Bronchial smooth muscle cell (primary cell): ENCODE measurements at places on chromosomes 7 and 10. TPM values are rescaled to one million over a fixed set of nuclear protein-coding genes. Genes with fewer than 3 reads are reported as not detected.

SFRP5 gene
- not detected in 2 replicates for total RNA-seq

SEC31B gene
- 3.3 and 3.9 TPM in 2 replicates for total RNA-seq

SH2B2 gene
- 0.94 and 0.95 TPM in 2 replicates for total RNA-seq

GAD2 gene
- total RNA-seq, result not detected in 2 replicates

KRIT1 gene
- total RNA-seq, result 28.9 and 40.2 TPM in 2 replicates

MOGAT3 gene
- total RNA-seq, result not detected in 2 replicates

CNPY1 gene
- not detected in 2 replicates for total RNA-seq

OR2A42 gene
- total RNA-seq, result under 0.01 TPM in 1 of 2 replicates, not detected in the other
